ENCODE measurements at places on chromosomes 11 and 22. TPM values are rescaled to one million over a fixed set of nuclear protein-coding genes. Genes with fewer than 3 reads are reported as not detected.

The TXNRD2 gene
- 25.7 TPM for total RNA-seq

- H3K4me1 ChIP-seq, result peaks cover 17% of the 10 kb centered on the region
- no peak overlapping the region for H3K27ac ChIP-seq
- no peak overlapping the region for H3K4me3 ChIP-seq
- peaks cover 13% of the 10 kb centered on the region for H3K27me3 ChIP-seq
- H3K36me3 ChIP-seq, result no peaks in the 10 kb centered on the region
Measured at GRCh38 chr11:8022876-8023275, 35.7 kb downstream of the EIF3F start.

DNA sequence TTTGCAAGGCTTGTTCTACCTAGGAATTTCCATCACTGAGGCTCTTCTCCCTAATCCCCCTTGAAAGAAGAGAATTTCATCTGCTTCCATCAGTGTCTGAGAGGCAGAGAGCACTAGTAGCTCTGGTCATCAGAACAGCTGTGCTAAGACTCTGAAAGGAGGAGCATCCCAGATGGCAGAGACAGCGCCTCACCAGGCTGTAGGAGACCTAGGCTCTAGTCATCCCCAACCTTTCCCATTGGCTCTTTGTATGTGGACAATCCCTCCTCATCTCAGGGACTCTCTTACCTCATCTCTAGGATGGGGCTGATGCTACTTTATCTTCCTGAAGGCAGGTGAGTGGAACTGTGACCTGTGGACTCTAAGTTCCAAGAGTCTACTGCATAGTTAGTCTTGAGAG lies 8.8 kb upstream of the OR9I1 start:
- H3K27ac ChIP-seq, result no peak overlapping the region
- no peaks in the 10 kb centered on the region for H3K27me3 ChIP-seq
- no peak overlapping the region for H3K4me3 ChIP-seq
- no peaks in the 10 kb centered on the region for H3K36me3 ChIP-seq
- no peaks in the 10 kb centered on the region for H3K4me1 ChIP-seq
- DNase-seq, result no peak

The MAP6 gene
- total RNA-seq, result 0.44 TPM
